ENCODE measurements at places on chromosomes 6 and 20.

DNA sequence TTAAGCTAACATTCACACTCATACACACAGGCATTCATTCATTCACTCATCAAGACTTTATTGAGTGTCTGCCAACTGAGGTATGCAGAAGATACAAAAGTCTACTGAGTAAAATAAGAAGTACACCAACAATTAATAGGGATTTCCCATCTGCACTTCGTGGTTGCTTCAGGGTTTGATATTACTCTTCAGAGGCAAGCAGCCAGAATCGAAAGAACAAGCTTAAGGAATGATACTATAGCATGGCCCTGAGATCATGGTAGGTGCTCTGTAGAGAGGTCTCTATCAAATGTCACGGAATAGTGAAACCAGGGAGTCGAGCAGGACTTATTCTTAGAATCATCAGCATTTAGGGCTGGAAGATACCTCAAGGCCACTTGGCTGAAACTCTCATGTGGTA is 135.4 kb downstream of the NRN1 start:
- DNase-seq, result no peak

DNA sequence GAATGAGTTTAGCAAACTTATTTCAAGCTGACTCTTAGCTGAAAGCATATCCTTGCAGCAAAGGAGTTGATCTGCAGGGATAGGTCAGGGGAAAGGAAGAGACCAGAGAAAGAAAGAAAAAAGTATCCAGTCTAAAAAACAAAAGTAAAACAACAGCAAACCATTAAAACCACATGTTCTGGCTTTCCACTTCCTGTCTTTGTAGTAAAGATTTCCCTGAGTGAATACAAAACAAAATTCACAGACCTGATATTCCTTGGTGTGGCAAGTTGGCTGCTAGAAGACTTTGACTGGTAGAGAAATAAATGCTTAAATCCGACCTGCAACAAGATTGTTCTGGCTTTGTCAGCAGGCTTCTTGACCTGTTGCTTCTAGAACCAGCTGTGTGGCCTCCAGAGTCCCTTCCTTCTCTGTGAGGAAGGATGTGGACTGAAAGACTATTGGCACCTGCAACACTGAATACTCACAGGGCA is 23.4 kb upstream of the MCM3 start:
- DNase-seq, result no peak

DNA sequence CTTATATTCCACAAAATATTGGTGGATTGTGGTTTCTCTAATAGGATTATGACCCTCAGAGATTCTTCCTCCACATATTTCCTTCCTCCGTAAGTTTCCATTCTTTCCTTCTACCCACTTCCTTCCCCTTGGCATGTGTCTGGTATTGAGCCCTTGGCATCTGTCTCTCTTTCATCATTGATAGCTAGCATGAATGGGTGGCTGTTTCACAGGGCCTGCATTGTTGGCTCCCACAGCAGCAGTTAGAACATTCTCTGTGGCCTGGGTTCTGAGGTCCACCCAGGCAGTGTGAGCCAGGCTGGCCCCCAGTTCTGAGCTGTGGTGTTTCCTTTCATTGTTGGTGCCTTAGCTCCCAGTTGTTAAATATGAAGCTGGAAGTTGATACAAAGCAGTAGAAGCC is 125.3 kb downstream of the ANKS1A start:
- no peak for DNase-seq

DNA sequence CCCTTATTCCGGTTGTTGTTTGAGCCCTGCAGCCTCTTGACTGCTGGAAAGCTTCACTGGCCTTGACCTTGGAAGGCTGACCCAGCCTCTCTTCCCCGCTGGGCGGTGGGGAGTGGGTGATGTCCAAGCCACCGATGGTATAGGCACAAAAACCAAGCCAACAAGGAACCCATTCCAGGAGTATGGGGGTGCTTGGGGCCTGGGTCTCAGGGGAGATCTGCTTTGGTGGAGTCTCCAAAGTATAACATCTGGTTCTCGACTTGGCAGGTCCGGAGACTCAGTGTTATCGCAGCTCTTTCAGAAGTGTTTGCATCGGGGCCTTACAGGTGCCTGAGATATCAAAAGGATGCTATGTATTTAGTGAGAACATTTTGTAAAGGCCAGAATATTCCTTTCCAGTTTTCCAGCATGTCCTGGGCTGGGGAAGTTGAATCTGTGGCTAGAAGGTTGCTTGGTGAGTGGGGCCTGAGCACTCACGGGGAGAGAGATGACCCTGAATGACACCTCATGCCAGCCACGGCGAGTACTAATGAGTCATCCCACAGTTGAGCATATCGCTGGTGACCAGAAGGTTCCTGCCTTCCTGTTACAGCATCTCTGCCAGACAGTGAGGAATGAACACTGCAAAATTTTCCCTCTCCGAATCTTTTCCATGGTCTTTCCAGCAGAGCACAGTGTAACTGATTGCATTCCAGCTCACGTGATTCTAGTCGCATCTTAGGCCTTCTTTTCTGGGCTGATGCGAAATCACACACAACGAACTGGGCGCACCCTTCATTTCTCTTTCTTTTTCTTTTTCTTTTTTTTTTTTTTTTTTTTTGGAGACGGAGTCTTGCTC is 133.9 kb downstream of the ZDHHC14 start:
- DNase-seq, result no peak

GRCh38 chr6:15506066-15506465 is 156.8 kb downstream of the DTNBP1 start:
- no peak for DNase-seq

- DNase-seq, result no peak
Measured at GRCh38 chr20:35902545-35902941, 51.8 kb downstream of the SCAND1 start.

GRCh38 chr20:62404112-62404665 is 2.9 kb downstream of the CABLES2 start:
- no peak for DNase-seq

DNA sequence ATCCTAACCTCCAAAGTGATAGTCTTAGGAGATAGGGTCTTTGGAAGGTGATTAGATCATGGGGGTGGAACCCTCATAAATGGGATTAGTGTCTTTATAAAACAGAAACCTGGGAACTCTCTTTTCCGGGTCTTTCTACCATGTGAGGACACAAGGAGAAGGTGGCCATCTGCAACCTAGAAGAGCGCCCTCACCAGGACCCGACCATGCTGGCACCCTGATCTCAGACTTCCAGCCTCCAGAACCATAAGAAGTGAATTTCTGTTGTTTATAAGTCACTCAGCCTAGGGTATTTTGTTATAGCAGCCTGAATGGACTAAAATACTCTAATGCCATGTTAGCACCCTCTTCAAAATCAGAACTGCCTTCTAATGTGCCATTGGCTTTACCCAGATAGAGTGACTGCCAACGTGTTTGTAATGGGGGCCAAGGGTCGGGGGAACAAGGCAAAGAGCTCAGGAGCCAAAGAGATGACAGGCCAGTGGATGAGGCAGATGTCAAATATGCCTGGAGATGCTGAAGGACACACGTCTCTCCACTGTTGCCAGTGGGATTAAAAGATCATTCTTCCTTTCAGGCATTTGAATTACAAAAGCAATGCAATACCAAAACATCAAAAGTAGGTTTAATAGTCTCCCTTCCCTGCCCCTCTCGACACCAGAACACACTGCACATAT is 21.0 kb downstream of the TUBB2B start:
- no peak for DNase-seq

GRCh38 chr20:11832397-11832796 is 85.3 kb upstream of the BTBD3 start:
- no peak for DNase-seq

DNA sequence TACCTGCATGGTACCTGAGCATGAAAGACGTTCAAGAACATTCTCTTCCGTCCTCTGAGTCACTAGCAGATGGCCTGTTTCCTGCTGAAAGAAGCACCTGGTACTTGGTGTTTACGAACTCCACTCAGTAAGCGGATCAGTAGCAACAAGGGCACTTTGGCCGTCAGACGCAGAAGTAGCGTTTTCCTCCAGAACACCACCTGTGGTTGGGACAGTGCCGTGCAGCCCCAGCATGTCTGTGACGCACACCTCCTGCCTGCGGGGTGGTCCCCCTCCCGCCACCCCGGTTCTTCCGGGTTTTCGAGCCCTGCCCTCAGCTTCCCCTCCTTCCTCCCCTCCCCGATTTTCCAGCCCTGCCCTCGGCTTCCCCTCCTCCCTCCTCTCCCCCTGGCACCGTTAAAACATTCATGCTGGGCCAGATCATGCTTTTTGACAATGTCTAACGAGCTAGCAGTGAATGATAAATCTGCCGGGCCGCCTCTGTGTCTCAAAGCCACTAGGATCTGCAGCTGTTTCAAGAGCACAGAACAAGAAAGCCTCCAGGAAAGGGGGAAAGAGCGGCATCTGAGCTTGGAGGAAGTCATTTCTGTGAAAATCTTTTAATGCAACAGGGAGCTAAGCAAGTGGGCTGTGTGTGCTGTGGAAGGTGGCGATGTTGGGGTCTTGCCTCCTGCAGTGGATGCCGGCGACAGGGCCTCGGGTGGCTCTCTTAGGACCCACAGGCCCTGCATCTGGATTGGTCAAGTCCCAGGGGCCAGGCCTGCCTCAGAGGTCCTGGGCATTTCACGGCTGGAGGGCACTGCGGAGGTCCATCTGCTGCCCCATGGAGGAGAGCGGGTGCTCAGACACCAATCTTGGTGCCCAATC is 207.9 kb downstream of the ERMARD start:
- no peak for DNase-seq

DNA sequence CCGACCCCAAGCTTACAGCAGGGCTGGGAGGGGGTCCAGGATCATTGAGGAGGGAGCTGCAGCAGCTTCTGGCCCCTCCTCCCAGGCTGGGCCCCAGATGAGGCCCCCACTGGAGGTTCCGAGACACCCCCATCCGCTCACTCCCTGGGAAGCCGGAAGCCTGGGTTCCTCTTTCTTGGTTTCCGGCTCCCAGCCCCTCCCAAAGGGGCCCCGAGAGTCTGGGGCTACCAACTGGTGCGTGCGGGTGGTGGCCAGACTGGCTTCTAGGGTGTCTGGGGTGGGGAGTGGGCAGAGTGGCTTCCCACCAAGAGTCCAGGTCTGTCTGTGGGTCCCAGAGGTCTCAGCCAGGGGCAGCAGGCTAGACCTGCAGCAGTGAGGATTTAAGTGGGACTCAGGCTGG is 2.2 kb downstream of the RGS19 start:
- DNase-seq, result no peak

DNA sequence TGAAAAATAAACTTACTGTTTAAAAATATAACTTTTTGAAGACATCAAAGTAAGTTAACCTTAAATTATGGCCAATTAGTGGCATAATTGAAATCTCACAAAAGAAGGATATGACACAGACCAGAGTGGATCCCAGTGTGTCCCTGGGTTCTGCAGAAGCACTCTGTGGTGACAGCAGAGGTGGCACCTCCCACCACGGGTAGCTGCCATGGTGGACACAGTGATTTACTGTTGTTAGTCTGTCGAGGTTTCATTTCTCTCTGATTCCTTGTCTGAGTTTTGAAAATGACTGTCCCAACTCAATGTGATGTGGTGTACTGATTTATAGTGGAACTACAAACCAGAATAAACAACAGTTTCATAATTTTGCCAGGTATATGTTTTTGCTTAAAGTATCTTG is 76.5 kb downstream of the TULP4 start:
- no peak for DNase-seq

DNA sequence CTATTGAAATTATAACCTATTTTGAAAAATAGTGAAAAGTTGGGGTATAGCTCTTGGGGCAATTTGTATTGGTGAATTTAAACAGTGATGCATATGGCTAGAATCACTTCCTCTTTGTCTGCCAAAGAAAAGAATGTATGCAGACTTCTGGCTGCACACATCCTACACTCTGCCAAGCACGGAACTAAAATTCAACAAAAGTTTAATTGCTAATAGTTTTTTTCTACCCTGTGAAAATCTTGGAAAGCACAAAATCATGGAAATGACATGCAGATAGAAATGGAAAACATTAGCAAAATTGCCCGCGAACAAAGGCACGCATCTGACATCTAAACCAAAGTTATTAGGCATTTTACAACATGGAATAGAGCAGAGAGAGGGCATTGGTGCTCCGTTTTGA is 106.4 kb upstream of the PDE10A start:
- DNase-seq, result no peak

DNA sequence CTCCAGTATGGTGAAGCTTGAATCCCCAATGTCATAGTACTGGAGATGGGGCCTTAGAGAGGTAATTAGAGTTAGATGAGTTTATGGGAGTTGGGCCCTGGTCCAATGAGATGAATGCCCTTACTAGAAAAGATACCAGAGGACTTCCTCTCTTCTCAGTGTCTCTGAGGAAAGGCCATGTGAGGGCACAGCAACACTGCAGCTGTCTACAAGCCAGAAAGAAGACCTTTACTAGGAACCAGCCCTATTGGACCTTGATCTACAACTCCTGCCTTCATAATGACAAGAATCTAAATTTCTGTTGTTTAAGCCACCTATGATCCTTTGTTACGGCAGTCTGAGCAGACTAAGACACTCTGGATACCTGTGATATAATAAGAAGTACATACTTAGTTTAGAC is 31.4 kb upstream of the AKAP7 start:
- DNase-seq, result no peak

DNA sequence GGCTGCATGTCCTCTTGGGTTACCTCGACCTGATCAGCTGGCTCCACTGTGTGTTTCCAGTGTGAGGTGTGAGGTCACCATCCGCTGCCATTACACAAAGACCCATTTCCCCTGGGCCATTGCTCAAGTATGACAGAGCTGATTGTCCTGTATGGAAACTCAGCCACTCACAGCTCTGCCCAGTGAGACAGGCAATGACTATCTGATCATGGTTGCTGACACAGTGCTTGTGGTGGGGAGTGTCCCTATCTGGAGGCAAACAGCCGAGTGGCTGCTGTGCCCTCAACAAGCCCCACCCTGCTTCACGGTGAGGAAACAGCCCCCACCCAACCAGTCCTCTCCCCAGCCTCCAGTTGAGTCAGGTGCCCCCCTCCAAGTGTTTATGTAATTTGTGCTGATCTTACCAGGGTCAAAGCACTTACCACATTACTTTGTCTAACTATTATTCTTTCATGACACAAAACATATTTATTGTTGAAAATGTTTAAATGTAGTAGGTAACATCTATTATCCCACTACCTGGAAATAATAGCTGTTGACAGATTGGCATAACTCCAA is 11.7 kb upstream of the MAPK13 start:
- DNase-seq, result no peak

GRCh38 chr6:70709826-70710225 is 42.1 kb downstream of the SMAP1 start:
- DNase-seq, result no peak

DNA sequence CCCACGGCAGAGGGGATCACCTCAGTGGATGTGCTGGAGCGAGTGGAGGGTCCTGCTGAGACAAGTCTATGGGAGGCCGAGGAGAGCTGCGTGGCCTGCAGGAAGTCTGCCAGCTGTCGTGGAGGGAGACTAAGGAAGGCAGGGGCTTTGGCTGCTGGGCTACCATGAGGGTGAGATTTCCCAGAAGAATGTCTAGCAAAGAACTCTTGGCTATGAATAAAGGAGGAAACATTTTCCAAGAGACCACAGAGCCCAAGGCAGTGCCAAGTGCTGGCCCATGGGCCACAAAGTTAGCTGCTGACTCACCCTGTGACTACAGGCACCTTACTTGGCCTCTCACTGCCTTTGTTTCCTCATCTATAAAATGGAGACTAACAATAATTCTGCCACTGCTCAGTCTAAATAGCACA is 73.4 kb downstream of the PRDM1 start:
- no peak for DNase-seq

GRCh38 chr20:13021205-13021970 is 12.6 kb downstream of the SPTLC3 start:
- no peak for DNase-seq

GRCh38 chr6:14354919-14355572 is 237.5 kb downstream of the CD83 start:
- no peak for DNase-seq

- no peak for DNase-seq
Measured at GRCh38 chr6:138970856-138971425, 17.1 kb downstream of the REPS1 start.

GRCh38 chr20:19603376-19603750 is 154.7 kb upstream of the RIN2 start:
- DNase-seq, result no peak
